ENCODE measurements at places on chromosomes 4 and X.
A peak's percentile ranks its signal among the peaks of the same experiment; 100 is the strongest.

DNA sequence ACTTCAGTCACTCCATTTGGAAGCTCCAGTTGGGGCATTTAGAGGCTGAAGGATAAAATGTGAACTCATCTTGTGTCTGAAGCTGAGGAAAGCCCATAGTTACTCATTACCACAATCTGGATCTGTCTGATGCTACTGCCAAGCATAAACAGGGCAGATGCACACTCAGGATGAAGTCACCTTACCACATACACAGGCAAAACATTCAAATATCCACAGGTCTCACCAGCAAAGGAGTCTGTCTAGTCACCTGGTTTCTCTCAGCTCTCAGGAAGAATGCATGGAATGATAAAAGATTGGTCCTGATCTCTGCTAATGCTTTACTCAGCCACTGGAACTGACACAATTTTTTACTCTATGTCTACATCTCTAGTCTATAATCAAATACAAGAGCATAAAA lies 13.0 kb upstream of the ODAPH start:
- peak; percentile 7 for DNase-seq

DNA sequence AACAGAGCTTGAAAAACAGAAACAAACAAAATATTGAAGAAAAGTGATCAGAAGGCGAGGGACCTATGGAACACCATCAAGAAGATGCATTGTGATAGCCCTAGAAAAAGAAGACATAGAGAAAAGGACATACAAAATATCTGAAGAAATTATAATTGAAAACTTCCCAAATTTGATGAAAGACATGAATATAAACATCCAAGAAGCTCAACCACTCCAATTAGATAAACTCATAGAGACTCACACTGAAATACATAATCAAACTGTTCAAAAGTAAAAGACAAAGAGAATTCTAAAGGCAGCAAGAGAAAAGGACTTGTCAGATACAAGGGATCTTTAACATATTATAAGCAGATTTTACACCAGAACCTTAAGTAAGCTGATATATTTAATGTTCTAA lies 869.8 kb downstream of the PCDH18 start:
- DNase-seq: no peak

- no peak for DNase-seq
Observed at GRCh38 chrX:101484135-101484534, 1.1 kb upstream of the ARMCX4 start.

- DNase-seq: no peak
Observed at GRCh38 chrX:10884246-10884645, 226.9 kb upstream of the HCCS start.

DNA sequence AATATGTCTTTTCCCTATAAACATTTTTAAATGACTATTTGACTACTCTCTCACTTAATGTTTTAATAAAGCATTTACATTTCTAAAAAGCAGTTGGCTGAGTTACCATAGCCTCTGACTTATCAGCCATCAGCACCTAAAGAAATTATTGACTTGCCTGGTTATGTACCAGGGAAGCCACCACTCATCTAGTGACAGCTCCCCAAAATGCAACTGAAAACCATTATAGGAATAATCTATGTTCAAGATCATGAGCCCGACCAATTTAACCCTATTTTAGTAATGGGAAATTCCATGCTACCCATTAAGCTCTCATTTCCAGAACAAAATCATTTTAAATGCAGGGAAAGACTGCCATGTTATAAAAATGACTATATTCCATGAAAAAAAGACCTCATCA lies 34.4 kb downstream of the HDX start:
- no peak for DNase-seq

DNA sequence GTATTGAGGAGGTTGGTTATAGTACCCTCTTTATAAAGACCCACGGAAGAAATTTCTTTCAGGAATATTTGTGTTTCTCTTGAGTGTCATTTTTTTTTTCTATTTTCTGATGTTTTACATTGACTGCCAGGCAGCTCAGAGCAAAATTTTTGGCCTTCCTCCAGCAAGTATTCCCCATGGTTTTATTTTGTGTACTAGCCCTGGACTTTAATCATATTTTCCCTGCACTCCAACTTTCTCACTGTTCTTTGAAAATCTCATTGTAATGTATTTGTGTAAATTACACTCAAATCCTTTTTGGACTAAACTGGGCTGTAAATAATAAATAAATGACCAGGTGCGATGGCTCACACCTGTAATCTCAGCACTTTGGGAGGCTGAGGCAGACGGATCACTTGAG lies 45.6 kb upstream of the USP46 start:
- no peak for DNase-seq

GRCh38 chr4:171117457-171117856 lies 695.7 kb upstream of the GALNTL6 start:
- DNase-seq: no peak

GRCh38 chr4:106507440-106507839 lies 138.9 kb upstream of the GIMD1 start:
- no peak for DNase-seq

GRCh38 chr4:16122308-16122711 lies 38.5 kb upstream of the PROM1 start:
- no peak for DNase-seq

DNA sequence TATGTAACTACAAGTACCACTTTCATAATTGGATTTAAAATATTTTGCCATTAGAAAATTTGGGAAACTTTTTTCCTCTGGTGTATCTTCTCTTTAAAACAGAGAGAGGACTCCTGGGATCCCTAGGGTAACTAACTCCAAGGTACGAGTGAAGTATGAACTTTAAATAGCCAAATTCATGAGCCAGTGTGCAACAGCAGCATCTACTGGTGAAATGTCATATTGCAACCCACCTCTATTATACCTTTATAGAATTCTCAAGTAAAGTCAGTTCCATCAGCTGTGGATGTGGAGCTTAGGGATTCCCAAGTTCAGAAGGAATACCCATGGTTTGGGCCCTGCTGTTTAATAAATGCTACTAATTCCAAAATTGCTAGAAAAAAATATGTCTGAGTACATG lies 282.7 kb upstream of the TAPT1 start:
- no peak for DNase-seq

GRCh38 chrX:1480082-1480785 lies 27.5 kb upstream of the ASMTL start:
- DNase-seq: no peak

DNA sequence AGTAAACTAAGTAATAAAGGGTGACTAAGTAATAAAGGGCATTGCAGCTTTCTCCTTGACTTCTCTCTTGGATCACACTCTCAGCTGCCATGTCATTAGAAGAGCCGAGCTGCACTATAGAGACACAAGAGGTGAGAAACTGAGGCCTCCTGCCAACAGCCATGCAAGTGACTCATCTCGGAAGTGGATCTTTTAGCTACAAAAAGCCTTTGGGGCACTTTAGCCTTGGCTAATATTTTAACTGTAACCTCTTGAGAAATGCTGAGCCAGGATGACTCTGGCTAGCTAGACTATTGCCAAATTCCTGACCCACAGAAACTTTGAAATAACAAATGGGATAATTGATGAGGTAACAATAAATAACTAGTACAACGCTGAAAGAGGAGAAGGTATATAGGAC lies 1.5 kb upstream of the NEIL3 start:
- peak; percentile 54 for DNase-seq

DNA sequence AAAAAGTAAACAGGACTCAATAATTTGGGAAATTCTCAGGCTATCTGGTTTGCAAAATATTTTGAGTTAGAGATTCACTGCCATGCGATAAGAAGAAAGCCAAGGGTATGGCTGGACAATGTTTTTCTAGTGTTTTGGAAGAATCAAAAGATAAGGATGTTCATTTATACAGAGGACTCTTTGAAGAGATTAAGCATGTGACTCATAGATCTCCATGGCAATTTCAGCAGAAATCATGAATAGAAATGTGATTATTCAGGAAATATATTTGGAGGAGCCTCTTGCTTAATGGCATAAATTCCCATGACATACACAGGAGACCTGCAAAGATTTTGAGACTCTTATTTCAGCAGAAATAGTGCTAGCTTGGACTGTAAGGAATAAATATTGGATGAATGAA lies 16.7 kb upstream of the FRAS1 start:
- DNase-seq: no peak

DNA sequence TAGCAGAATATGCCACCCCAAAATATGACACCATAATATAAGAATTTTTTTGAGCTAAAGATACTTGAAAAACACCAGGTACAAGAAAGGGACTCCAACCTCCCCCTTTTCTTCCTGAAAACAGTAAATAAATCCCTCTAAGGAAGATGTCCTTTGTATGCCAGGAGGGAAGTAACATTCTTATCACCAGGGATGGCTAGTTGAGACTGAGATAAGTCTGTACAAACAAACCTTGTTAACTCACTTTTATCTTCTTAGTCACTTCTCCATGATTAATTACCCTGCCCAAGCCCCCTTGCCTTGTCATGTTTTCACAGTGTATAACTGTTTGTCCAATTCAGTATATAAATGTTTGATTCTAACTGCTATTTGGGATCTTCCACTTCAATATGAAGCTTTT lies 888.0 kb downstream of the PCDH18 start:
- DNase-seq: no peak

DNA sequence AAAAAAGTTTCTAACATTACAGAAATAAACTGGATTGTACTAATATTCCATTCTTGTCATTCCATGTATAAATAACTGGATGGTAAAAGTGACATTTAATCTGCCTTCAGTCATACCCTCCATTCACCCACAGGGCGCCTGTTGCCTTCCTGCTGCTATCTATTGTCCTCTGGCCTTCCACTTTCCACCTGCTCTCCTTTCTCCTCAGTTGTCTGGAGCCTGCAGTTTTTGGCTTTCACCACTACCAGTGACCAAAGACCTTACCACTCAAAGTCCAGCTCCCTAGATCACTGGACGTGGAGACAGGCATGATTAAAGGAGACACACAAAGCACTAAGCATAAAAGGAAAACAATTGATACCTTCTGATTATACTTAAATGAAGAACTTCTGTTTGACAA lies 46.2 kb upstream of the NHS start:
- DNase-seq: no peak

DNA sequence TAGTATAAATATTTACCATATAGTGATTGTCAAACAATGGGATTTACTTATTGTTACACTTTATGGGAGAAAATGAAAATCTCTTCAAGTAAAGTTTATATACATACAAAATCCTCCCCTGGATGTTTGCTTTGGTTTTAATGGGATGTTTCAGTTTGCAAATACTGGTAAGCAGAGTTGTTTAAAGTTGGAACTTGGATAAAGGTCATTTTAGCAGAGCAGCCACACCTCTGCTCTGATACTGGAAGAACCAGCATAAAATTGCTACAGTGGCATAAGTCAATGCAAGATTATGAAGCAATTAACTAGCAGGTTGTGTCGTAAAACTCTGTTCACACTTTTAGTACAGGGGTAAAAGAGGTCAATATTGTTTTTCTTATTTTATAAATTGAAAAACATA lies 101.2 kb downstream of the TRAPPC11 start:
- no peak for DNase-seq

GRCh38 chrX:13464599-13465275 lies 104.7 kb upstream of the EGFL6 start:
- DNase-seq: no peak

GRCh38 chr4:44237643-44238042 lies 211.0 kb downstream of the KCTD8 start:
- DNase-seq: no peak

DNA sequence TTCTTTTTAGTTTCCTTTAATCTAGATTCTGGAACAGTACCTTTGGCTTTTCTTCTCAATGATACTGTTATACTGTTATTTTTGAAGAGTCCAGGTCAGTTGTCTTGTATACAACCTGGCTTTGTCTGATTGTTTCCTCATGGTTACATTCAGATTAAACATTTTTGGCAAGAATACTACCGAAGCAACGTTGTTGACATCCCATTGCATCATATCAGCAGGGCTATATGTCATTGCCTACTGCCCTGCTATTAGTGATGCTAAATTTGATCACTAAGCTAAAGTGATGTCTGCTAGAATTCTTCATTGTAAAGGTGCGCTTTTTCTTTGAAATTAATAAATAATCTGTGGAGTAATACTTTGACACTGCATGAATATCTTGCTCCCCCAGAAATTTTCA lies 5.8 kb upstream of the ATP1B4 start:
- no peak for DNase-seq

GRCh38 chr4:96593422-96593821 lies 753.5 kb downstream of the PDHA2 start:
- no peak for DNase-seq

DNA sequence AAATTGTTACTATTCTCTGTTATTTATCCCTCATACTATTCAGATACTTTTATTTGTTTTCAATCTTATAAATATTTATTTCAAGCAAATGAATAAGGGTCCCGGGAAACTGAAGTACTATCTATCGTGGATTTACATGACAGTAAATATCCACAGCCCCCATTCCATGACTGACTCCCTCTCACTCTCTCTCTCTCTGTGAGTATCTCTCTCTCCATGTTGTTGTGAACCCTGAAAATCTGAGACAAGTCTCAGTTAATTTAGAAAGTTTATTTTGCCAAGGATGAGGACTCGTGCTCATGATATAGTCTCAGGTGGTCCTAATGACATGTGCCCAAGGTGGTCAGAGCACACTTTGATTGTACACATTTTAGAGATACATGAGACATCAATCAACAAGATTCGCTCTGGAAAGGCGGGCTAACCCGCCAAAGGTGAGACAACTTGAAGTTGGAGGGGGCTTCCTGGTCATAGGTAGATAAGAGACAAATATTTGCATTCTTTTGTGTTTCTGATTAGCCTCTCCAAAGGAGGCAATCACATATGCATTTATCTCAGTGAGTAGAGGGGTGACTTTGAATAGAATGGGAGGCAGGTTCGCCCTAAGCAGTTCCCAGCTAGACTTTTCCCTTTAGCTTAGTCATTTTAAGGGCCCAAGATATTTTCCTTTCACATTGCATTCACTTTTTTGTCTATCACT lies 986.4 kb downstream of the NLGN4X start:
- DNase-seq: no peak

- DNase-seq: no peak
Observed at GRCh38 chr4:88735564-88735963, 37.9 kb upstream of the NAP1L5 start.

GRCh38 chrX:27863809-27864208 lies 56.0 kb downstream of the MAGEB10 start:
- no peak for DNase-seq

- DNase-seq: no peak
Observed at GRCh38 chrX:147770858-147771257, 140.9 kb upstream of the FMR1 start.

DNA sequence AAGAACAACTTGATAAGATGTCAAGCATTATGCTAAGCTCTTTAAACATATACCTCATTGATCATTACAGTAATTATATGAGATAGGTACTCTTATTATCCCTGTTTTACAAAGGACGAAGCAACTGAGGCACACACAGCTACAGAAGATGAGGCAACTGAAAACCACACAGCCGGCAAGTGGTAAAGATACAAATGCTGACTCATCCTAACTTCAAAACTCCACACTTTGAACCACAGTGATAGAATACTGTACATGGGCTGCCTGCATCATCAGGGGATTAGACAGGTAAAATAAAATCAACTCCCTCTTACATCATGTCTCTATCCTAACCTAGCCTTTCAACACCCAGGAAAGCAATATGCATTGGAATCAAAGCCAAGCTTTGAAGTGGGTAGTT lies 47.8 kb downstream of the LHFPL1 start:
- DNase-seq: no peak

Data from T1000 (cell line).